Smooth muscle cell of bladder (primary cell): ENCODE measurements at places on chromosomes 13 and 19. TPM values are rescaled to one million over a fixed set of nuclear protein-coding genes. Genes with fewer than 3 reads are reported as not detected.

The CASP14 gene
- total RNA-seq = not detected in 2 replicates

The CRLF1 gene
- total RNA-seq = 28.7 and 60.3 TPM in 2 replicates

The IFNL1 gene
- total RNA-seq = not detected in 2 replicates

The FCHO1 gene
- total RNA-seq = 0.09 and 0.14 TPM in 2 replicates

The LYL1 gene
- total RNA-seq = 1.2 and 1.4 TPM in 2 replicates

The MAP3K10 gene
- 5.0 and 7.6 TPM in 2 replicates for total RNA-seq

The S1PR2 gene
- 16.5 and 23.5 TPM in 2 replicates for total RNA-seq

The RFPL4A gene
- total RNA-seq = not detected in 2 replicates

The TSC22D1 gene
- 55.3 and 56.8 TPM in 2 replicates for total RNA-seq

The NCCRP1 gene
- not detected in 2 replicates for total RNA-seq

The KIR2DL3 gene
- total RNA-seq = not detected in 2 replicates

The SYNGR4 gene
- not detected in 2 replicates for total RNA-seq

The ZNF154 gene
- 2.8 and 3.6 TPM in 2 replicates for total RNA-seq

The GGN gene
- total RNA-seq = 0.14 and 0.46 TPM in 2 replicates

The CALR gene
- total RNA-seq = 2,199 and 2,490 TPM in 2 replicates

The LPAR6 gene
- 5.9 and 7.3 TPM in 2 replicates for total RNA-seq

The CD209 gene
- not detected in 2 replicates for total RNA-seq

The CKAP2 gene
- 6.3 and 6.8 TPM in 2 replicates for total RNA-seq

The KLK14 gene
- not detected in 2 replicates for total RNA-seq

The SHISA2 gene
- total RNA-seq = under 0.01 TPM in 2 replicates

The TEX101 gene
- not detected in 2 replicates for total RNA-seq

The LYPD3 gene
- total RNA-seq = 0.09 and 0.14 TPM in 2 replicates

The SH3GL1 gene
- total RNA-seq = 21.6 and 25.7 TPM in 2 replicates

The TMEM59L gene
- 1.00 and 2.3 TPM in 2 replicates for total RNA-seq

The OBI1 gene
- 9.8 and 11.5 TPM in 2 replicates for total RNA-seq

The BCL2L12 gene
- 1.7 and 3.9 TPM in 2 replicates for total RNA-seq
